ENCODE measurements at places on chromosomes 2 and 18.
A peak's percentile ranks its signal among the peaks of the same experiment; 100 is the strongest.

DNA sequence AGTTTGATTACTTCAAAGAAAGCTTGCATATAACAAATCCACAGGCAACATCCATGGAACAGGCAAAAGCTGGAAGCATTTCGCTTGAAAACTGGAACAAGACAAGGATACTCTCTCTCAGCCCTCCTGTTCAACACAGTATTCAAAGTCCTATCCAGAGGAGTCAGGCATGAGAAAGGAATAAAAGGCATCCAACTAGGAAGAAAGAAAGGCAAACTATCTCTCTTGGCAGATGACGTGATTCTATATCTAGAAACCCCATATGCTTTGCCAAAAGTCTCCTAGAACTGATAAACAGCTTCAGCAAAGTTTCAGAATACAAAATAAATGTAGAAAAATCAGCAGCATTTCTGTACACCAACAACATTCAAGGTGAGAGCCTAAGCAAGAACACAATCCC, 34.1 kb upstream of the MC4R start:
- no peak for DNase-seq

GRCh38 chr2:74576863-74577229, 22.3 kb downstream of the DOK1 start:
- DNase-seq: peak; percentile 89

DNA sequence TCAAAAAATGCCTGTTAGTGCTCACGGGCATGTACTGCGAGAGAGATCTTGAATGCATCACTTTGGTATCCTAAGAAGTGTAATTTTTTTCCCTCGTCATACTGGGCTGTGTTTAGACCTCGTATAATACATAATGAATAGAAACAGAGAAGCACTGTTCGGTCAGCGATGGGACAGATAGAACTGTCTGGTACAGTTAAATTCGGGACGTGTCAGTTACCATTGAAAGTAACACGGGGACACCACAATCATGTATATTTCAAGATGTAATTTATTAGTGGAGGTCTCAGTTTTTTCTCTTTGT, 1.8 kb downstream of the PKP4 start:
- no peak for DNase-seq

GRCh38 chr2:85984788-85985187, 96.0 kb upstream of the ST3GAL5 start:
- DNase-seq: no peak

DNA sequence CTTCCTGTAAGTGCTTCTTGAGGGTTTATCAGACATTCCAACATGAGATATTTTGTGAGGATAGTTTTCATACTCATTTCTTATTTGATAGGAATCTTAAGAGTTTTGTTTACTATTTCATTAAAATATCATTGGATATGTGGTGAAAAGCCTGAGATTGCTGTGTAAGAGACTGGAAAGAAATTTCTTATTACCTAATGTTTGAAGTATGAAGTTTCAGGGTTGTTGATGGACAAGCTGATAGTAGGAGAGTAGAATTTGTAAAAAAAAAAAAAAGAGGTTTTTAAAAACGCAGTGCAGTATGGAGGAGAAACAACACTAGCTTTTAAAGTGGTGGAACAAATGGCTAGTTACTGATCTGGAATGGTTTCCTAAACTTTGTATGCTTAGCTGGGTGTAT, 7.7 kb downstream of the EPB41L5 start:
- no peak for DNase-seq

GRCh38 chr18:46668135-46668534, 11.1 kb upstream of the LOXHD1 start:
- DNase-seq: no peak

GRCh38 chr18:56245866-56246580, 392.4 kb downstream of the TXNL1 start:
- DNase-seq: peak; percentile 25

GRCh38 chr18:24272229-24272525, 125.4 kb downstream of the OSBPL1A start:
- no peak for DNase-seq

GRCh38 chr2:1482253-1482675, 69.0 kb downstream of the TPO start:
- no peak for DNase-seq

GRCh38 chr2:24392542-24393059, 32.3 kb upstream of the ITSN2 start:
- no peak for DNase-seq

- no peak for DNase-seq
Observed at GRCh38 chr2:44956843-44957242, 15.3 kb downstream of the SIX3 start.

DNA sequence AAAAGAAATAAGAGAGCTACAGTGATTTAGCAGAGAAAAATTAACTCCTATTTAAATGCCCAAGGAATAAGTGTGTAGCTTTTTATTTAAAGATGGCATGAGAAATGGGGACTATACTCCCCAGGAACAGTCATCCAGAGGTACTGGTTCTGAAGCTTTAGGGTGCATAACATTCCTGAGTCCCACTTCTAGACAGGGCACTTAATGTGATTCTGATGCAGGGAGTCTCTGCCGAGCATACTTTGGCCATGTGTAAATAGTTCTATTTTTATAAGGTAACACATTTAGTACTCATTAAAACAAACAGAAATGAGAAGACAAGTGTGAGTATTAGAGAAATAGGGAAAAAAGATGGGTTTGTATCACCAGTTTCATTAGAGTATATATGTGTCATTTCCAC, 154.7 kb upstream of the WDSUB1 start:
- no peak for DNase-seq

DNA sequence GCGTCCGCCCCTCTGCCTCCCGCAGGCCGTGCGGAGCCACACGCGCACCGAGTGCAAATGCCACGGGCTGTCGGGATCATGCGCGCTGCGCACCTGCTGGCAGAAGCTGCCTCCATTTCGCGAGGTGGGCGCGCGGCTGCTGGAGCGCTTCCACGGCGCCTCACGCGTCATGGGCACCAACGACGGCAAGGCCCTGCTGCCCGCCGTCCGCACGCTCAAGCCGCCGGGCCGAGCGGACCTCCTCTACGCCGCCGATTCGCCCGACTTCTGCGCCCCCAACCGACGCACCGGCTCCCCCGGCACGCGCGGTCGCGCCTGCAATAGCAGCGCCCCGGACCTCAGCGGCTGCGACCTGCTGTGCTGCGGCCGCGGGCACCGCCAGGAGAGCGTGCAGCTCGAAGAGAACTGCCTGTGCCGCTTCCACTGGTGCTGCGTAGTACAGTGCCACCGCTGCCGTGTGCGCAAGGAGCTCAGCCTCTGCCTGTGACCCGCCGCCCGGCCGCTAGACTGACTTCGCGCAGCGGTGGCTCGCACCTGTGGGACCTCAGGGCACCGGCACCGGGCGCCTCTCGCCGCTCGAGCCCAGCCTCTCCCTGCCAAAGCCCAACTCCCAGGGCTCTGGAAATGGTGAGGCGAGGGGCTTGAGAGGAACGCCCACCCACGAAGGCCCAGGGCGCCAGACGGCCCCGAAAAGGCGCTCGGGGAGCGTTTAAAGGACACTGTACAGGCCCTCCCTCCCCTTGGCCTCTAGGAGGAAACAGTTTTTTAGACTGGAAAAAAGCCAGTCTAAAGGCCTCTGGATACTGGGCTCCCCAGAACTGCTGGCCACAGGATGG, 7.1 kb upstream of the WNT10A start:
- DNase-seq: no peak

- no peak for DNase-seq
Observed at GRCh38 chr2:234964631-234965461, 13.0 kb downstream of the SH3BP4 start.

DNA sequence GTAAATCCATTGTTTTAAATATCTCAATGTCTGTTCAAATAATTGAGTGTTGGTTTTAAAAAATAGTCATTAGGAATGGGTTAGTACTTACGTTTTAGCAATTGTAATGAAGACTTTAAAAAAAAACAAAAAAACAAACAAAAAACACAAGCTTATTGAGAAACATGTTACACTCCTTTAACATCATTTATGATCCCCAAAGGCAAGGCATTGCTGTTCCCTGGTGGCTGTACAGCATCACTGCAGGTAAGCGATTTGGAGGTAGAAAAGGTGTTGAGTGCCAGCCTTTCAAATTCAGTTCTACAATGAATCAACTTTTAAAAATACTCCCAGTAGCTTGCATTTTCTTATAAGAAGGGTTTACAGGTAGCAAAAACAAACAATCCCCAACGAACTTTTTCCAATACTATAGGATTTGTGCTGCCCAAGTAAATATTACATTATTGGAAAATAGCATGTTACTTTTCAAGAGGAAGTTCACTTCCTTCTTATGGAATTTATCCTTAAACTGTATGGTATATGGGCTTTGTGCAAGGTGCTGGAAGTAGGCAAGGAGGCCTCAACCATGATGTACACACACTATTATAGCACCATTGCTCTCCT, 27.5 kb downstream of the CNRIP1 start:
- DNase-seq: peak; percentile 35

DNA sequence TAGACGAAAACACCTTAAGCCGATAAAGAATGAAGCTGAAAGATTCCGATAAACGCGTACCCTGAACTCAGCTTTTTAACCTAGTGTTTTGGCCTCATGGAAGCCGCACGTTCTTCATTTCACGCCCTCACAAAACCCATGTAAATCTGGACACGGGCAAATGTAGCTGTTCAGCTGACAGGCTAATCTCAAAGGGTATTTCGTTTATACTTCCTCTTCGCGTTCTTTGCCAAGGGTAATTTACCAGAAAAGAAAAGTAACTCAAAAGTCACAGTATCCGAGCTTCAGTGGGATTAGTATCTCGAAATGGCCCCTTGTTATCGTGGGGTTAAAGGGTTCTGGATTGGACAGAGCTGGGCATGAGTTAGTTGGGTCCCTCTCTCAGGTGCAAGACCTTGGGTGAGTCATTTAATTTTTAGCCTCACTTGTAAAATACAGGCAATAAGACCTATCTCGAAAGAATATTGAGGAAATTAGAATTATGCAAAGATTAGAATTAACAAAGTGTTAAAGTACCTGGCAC, 22.0 kb upstream of the STPG4 start:
- no peak for DNase-seq

DNA sequence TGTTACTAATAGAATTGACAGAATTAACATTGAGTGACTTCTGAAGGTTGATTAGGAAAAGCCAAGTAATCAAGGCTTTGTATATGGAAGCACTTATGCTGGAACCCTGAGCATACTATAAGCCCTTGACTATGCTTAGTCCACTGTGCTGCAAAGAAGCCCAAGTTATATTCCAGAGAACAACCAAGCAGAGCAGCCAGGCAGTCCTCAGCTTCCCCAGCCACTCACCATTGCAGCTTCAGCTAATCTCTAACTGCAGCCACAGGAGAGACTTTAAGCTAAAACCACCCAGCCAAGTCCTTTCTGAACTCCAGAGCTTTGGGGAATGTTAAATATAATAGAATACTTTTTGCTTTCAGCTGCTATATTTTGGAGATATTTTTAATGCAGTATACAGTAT, 164.4 kb upstream of the VWC2L start:
- no peak for DNase-seq

DNA sequence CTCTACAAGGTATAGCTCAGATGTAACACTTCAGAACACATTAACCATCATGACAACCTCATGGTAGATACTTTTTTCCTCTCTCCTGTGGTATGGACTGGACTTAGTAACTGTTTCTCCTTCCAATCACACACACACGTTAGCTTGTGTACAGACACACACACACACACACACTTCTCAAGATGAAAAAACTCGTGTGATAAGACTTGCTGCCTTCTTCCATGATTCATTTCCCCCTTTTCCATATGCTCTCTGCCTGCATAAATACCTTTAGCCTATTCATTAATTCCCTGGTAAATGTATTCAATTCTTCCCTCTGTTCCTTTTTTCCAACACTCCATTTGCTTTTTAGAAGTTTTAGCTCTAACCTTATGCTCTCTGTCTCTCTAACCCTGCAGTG, 118.9 kb upstream of the TANK start:
- no peak for DNase-seq

- DNase-seq: no peak
Observed at GRCh38 chr2:181258720-181259119, 198.5 kb upstream of the ITGA4 start.

DNA sequence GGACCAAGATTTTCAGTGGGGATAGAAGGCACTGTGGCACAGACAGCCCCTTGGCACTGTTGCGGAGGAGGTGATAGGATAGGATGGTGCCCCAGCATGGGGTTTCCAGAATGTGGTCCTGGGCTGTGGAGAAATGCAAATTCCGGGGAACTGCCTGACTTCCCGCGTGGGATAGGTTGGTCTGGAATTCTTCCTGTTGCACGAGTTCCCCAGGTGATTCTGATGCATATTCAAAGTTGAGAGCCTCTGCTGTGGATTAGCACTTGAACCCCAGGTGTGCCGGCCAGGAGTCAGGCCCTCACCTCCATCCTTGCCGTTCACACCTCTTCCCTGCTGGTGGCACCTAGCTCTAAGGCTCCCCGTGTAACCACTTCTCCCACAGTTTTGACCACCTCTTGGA, 15.5 kb downstream of the NCK2 start:
- DNase-seq: no peak

DNA sequence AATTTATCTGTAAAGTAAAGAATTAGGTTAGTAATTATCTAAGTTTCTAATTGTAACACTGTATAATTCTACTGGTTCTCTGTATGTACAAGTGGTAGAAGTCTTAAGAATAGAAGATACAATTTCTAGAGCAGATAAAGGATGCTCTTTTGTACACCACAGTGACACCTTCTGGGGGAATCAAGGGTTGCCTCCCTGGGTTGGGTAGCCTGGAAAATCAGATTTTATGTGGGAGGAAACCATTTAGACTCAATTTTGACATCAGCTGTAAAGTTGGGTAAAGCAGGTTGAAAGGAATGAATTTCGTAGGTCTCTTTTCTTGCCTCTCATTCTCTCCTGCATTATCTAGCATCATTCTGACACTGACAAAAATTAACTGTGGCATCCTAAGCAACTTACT, 354.8 kb downstream of the DCC start:
- peak; percentile 14 for DNase-seq

DNA sequence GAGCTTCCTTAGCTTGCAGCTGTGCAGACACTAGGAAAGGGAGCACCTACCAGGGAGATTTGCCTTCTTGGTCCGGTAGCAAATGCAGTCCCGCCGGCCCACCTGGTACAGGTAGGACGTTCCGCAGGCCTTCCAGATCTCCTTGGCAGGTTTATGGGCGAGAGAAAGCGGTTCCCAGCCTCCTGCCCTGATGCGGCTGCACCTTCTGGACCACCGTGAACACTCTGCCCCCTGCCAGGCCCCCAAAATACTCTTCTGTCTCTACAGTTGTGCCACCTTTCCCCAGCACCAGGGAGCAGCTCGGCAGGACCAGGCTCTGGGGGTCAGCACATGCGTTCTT, 67.4 kb downstream of the HNRNPLL start:
- no peak for DNase-seq
